ENCODE measurements at places on chromosomes 2 and 18. TPM values are rescaled to one million over a fixed set of nuclear protein-coding genes. Genes with fewer than 3 reads are reported as not detected.

TNS1 gene
- total RNA-seq, result 1,491 TPM

GRCh38 chr2:44920751-44921150, 20.8 kb upstream of the SIX3 start:
- DNase-seq, result no peak
- no peak overlapping the region for H3K4me3 ChIP-seq
- H3K4me1 ChIP-seq, result no peaks in the 10 kb centered on the region
- H3K27me3 ChIP-seq, result no peaks in the 10 kb centered on the region
- H3K27ac ChIP-seq, result no peak overlapping the region

GRCh38 chr2:31539505-31539904, 41.2 kb downstream of the SRD5A2 start:
- DNase-seq, result no peak
- H3K27ac ChIP-seq, result no peak overlapping the region
- H3K4me1 ChIP-seq, result no peaks in the 10 kb centered on the region

DNA sequence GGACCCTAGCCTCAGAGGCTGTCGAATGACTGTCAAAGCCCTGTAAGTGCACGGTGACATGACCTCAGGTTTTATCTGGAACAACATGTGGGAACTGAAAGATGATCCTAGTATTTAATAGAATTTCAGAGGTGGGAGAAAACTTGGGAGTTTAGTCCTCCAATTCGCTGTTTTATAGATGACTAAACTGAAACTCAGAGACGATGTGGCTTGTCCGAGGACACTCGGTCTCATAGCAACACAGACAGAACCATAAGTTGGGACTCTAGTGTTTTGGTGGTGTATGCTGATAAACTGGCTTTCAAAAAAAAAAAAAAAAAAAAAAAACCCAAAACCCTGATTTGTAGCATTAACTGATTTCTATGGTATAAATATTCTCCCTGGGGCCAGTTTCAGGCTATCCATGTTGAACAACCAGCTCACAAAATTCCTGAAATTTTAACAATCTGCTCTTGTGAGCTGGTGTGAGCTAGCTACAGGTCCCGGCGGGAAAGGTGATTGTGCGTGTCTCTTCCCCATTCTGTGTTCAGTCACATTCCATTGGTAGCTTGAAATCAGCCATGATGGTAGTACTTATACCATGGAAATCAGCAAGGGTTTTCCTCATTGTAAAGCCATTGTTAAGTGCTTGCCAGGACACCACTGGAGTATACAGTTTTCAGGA, 195.5 kb upstream of the EPAS1 start:
- H3K4me3 ChIP-seq, result no peak overlapping the region

GIGYF2 gene
- total RNA-seq, result 58.0 TPM

GRCh38 chr2:23788100-23788499, 138.8 kb downstream of the ATAD2B start:
- no peak for DNase-seq
- H3K27ac ChIP-seq, result no peak overlapping the region
- H3K4me1 ChIP-seq, result no peaks in the 10 kb centered on the region
- H3K27me3 ChIP-seq, result no peaks in the 10 kb centered on the region

MYCN gene
- total RNA-seq, result 0.83 TPM

DNA sequence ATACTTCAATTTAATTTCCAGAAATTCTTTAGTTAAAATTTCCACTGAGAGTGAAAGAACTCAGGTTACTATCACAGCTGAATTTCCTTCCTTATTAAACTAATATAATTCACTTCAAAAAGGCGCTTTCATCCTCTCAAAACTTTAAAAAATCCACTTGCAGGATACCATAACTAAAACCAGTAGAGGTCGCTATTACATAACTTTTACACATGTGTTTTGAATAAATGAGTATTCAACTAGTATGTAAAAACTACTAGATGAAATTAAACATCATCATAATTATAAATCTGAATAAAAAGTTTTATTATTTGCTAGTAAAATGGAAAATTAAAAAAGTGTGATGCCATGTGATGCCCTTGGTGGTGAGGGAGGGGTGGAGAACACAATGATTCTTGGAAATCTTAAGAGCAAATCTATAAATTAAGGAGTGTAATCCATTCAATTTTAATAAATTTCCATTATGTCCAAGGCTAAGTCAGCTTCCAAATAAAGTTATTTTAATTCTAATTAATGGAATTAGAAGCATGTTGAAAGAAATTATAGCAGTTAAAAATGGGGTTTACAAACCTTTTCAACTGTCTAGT, 61.4 kb downstream of the SOS1 start:
- H3K27ac ChIP-seq, result no peak overlapping the region
- H3K4me3 ChIP-seq, result no peak overlapping the region
- no peaks in the 10 kb centered on the region for H3K27me3 ChIP-seq
- no peak for DNase-seq
- H3K36me3 ChIP-seq, result peaks cover 10% of the 10 kb centered on the region

DNA sequence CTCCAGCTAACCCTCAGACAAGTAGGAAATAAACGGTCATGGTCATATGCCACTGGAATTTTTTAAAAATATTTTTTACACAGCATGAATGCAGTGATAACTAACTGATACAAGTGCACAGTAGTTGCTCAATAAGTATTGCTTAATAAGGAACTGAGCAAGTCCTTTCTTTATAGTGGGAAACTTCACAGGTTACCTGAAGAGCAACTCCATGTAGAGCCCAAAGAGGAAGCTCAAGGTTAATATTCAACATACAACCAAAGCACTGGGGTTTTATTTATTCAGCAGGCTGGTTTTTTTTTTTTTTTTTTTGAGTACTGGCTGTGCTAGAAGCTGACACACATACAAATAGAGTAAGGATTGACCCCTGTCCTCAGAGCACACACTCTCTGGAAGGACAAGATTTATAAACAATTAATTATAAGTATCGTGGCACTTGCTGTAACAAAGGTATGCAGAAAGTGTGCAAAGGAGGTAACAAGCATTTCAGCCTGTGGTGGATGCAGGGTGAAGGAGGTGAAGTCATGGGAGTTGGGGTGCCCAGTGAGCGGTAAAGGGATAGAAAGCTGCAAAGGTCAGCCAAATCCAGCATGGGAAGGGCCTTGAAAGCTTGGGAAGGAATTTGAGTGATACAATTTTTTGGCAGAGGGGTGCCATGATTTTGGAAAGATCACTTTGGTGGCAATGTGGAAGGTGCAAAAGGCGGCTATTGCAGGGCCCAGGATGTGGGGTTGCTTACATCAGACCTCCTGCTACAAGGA, 52.7 kb downstream of the ATOH8 start:
- DNase-seq, result no peak
- no peak overlapping the region for H3K27ac ChIP-seq

DNA sequence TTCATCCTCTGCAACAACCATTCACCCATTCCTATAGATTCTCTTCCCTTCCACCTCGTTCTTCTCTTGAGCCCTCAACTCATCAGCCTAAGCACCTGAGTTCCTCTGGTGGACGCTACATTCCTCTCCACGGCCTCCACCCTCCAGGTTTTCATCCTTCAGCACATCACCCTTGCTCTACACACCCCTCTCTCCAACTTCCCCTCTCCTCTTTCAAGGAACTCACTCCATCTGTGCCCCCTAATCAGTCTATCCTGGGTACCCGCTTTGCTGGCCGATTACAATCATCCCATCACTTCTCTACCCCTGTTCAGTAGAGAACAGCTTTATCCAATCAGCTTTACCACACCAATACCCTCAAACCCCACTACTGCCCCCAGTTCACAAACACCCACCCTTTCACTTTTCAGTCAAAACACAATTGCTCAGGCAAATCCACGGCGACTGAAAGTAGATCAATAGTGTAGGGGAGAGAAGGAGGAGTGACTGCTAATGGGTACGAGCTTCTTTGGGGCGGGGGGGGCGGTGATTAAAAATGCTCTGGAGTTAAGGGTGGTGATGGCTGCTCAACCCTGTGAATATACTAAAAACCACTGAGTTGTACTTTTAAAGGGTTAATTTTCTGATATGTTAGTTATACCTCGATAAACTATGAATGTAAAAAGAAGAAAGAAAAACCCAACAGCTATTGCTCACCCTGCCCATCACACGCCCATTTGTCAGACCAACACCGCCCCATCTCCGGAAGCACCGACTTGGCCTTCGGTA, 857 bp downstream of the DYM start:
- DNase-seq, result no peak
- peaks cover 41% of the 10 kb centered on the region for H3K4me1 ChIP-seq

GRCh38 chr2:11388262-11389051, 44.0 kb upstream of the ROCK2 start:
- no peaks in the 10 kb centered on the region for H3K36me3 ChIP-seq
- no peaks in the 10 kb centered on the region for H3K27me3 ChIP-seq

TBC1D8 gene
- total RNA-seq, result 23.4 TPM

- no peak overlapping the region for H3K4me3 ChIP-seq
- DNase-seq, result no peak
- H3K27me3 ChIP-seq, result peaks cover 16% of the 10 kb centered on the region
- no peaks in the 10 kb centered on the region for H3K36me3 ChIP-seq
- no peaks in the 10 kb centered on the region for H3K4me1 ChIP-seq
- no peak overlapping the region for H3K27ac ChIP-seq
Measured at GRCh38 chr2:68632021-68632420, 11.4 kb upstream of the PROKR1 start.

DNA sequence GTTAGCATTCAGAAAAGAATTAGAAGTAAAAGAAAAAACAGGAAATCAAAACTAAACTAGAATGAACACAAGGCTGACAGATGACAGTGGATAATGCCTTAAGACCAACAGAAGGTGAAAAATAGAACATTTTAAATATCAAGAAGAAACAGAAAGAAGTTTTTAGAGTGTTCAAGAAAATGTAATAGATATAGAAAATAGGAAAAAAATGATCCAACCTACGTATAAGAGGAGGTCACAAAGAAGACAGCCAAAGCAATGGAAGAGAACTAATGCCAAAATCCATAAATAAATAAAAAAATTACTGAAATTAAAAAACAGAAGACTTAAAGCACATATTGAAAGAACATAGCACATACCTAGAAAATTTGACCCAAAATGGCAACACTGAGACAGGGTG, 42.5 kb upstream of the EN1 start:
- no peak overlapping the region for H3K27ac ChIP-seq
- H3K36me3 ChIP-seq, result no peaks in the 10 kb centered on the region
- no peak for DNase-seq
- no peaks in the 10 kb centered on the region for H3K4me1 ChIP-seq
- H3K27me3 ChIP-seq, result peaks cover 11% of the 10 kb centered on the region

MEP1B gene
- not detected for total RNA-seq

DNA sequence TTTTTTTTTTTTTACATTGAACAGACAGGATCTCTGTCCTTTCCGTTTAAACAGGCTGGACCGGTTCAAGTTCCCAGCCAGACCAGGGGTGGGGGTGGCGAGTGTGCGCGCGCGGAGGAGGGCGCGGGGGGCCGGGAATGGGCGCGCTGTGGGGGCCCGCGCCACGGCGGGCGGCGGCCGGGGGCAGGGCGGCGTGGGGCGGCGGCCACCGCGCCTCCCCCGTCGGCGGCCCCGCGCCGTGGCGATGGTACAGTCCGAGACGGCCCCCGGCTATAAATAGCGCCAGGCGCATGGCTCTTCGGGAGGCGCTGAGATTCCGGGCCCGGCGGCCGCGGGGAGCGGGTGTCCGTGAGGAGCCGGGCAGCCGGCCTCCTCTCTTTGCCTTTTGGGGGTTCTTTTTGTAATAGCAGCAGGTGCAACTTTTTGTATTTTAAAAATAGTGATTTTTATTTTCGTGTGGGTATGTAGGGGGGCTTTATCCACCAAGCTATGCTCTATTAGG, 430 bp upstream of the CELF4 start:
- H3K27me3 ChIP-seq, result peaks cover 93% of the 10 kb centered on the region
- H3K4me3 ChIP-seq, result peak overlapping the region; percentile 57
- H3K4me1 ChIP-seq, result peaks cover 23% of the 10 kb centered on the region
- no peak for DNase-seq
- no peak overlapping the region for H3K27ac ChIP-seq
- no peaks in the 10 kb centered on the region for H3K36me3 ChIP-seq

CRYGC gene
- total RNA-seq, result not detected

GRCh38 chr2:215793747-215794595, 219.4 kb downstream of the MREG start:
- H3K4me3 ChIP-seq, result no peak overlapping the region
- no peaks in the 10 kb centered on the region for H3K36me3 ChIP-seq
- peaks cover 77% of the 10 kb centered on the region for H3K4me1 ChIP-seq
- DNase-seq, result no peak

DNA sequence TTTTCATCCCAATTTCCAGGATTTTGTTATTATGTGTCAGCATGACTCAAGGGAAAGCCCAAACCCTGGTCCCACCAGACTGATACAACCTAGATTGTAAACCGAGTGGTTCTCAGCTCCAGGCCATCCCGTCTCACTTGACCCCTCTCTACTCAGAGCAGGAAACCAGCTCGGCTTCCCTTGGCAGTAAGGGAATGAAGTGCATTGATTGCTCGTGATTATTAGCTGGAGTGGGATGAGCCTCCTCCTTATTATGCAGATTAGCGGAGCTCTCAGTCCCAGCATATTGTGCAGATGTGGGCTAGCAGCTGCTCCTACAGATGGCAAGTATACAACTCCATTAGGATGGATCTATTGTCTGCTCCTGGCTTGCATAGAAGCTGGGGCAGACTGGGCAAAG, 167.6 kb downstream of the LNPK start:
- no peaks in the 10 kb centered on the region for H3K36me3 ChIP-seq
- no peak overlapping the region for H3K27ac ChIP-seq
- no peaks in the 10 kb centered on the region for H3K27me3 ChIP-seq

FAP gene
- 10.8 TPM for total RNA-seq

MYOM1 gene
- 17.2 TPM for total RNA-seq

KIF1A gene
- total RNA-seq, result 3.0 TPM

DNA sequence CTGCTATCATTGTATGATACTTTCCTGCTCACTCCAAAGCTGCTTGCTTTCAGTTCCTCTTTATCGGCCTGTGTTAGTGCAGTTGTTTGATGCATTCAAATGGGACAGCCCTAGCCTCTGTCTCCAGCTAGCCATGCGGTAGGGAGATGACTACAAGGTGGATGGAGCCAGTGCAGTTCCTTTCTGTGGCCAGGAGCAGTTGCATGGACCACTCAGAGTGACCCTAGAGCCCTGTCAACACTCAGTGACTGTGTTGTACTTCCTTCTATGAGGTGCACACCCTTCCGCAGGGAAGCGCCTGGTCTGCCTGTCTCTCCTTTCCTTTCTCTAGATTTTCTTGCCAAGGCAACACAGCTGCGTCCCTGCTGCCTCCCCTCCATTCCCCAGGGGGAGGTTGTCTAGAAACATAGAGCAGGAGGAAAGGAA, 33.8 kb downstream of the KCNS3 start:
- H3K27me3 ChIP-seq, result no peaks in the 10 kb centered on the region
- peaks cover 19% of the 10 kb centered on the region for H3K4me1 ChIP-seq
- H3K27ac ChIP-seq, result no peak overlapping the region
- no peak overlapping the region for H3K4me3 ChIP-seq

BOK gene
- total RNA-seq, result 86.0 TPM

- H3K4me1 ChIP-seq, result peaks cover 21% of the 10 kb centered on the region
- DNase-seq, result no peak
- no peaks in the 10 kb centered on the region for H3K36me3 ChIP-seq
- H3K4me3 ChIP-seq, result no peak overlapping the region
- H3K27ac ChIP-seq, result no peak overlapping the region
Measured at GRCh38 chr18:45666520-45666919, 51.2 kb downstream of the SLC14A2 start.

- no peak overlapping the region for H3K4me3 ChIP-seq
- DNase-seq, result no peak
- no peaks in the 10 kb centered on the region for H3K36me3 ChIP-seq
- H3K27me3 ChIP-seq, result no peaks in the 10 kb centered on the region
- H3K4me1 ChIP-seq, result peaks cover 36% of the 10 kb centered on the region
Measured at GRCh38 chr2:215883799-215884198, 129.6 kb downstream of the MREG start.

- no peak overlapping the region for H3K27ac ChIP-seq
- DNase-seq, result no peak
- H3K27me3 ChIP-seq, result no peaks in the 10 kb centered on the region
- peaks cover 3% of the 10 kb centered on the region for H3K4me1 ChIP-seq
- H3K36me3 ChIP-seq, result no peaks in the 10 kb centered on the region
- H3K4me3 ChIP-seq, result no peak overlapping the region
Measured at GRCh38 chr18:6249788-6250187, 164.9 kb downstream of the L3MBTL4 start.

All from esophagus muscularis mucosa (tissue), 4 donors.